OCI-LY7 (cell line): ENCODE measurements at places on chromosomes 12 and 14. TPM values are rescaled to one million over a fixed set of nuclear protein-coding genes. Genes with fewer than 3 reads are reported as not detected.

DNA sequence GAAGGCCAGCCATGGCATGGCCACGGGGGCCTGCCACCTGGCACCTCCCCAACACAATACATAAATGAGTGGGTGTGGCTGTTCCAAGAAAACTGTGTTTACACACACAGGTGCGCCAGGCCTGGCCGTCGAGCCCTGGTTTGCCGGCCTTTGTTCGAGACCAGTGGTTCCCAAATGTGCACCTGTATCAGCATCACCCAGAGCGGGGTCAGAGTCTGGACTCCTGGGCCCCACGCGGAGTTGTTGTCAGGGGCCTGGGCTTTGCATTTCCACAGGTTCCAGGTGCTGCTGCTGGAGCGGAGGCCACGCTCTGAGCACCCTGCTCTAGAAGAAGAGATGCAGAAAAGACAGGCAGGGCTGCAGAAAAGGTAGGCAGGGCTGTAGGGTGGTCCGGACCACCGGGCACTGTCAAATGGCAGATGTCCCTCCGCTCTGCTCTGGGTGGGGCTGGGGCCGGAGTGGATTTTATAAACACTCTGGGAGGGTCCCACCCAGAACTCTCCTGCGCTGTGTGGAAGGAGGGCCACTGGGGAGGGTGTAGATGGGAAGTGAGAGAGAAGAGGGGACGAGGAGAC, 4.2 kb upstream of the ASPG start:
- DNase-seq = no peak

- DNase-seq = no peak
Measured at GRCh38 chr14:50039734-50040400, 76.5 kb downstream of the VCPKMT start.

GRCh38 chr12:122474324-122474716, 26.4 kb downstream of the ZCCHC8 start:
- no peak for DNase-seq

DNA sequence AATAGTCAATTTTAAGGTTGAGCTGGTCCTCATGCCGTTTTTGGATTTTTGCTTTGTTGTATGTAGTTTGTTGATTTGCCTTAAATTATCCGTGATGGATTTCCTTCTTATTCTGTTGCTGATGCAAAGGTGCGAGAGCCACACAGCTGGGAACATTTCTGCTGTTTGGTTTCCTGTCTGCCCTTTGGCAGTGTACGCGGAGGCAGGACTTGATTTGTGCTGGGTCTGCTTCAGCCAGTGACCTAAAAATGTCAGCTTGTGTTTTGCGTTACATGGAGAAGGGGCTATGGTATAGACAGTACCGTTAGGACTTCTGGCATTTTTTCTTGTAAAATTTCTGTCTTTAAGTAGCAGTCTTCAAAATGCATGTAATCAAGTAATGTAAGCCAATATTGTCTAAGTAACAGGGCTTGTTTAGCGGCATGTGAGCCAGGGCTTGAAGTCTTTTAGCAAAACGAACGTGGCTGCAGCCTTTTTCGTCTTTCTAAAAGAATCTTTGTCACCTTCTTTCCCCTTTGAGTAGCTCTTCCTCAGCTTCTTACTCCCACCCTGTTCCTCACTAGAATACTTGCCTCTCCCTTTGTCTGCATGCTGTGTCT, 18.2 kb upstream of the RD3L start:
- no peak for DNase-seq

Gene SERPINA3
- total RNA-seq = not detected in 2 replicates

- DNase-seq = no peak
Measured at GRCh38 chr14:63164108-63164683, 40.0 kb upstream of the RHOJ start.

DNA sequence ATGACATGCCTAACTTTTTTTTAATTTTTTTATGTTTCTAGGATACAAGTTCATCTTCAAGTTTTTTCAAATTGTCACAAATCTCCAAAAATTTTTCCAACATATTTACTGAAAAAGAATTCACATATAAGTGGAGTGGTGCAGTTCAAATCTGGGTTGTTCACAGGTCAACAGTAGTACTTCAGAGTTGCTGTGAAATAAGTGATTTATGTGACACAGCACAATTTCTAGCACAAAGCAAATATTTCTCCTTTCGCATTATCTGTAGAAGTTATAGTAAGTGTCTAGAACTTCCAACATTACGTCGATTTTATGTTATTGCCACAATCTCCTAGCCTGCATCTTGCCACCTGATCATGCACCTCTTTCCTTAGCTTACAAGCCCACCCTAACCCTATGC, 9.7 kb upstream of the KRT2 start:
- DNase-seq = no peak

- DNase-seq = no peak
Measured at GRCh38 chr14:103118018-103118662, 5.1 kb upstream of the TNFAIP2 start.

Gene WNT5B
- 0.86 and 2.6 TPM in 2 replicates for total RNA-seq

Gene PLA2G1B
- total RNA-seq = not detected in 2 replicates

Gene DPY19L2
- total RNA-seq = 0.32 and 1.1 TPM in 2 replicates

DNA sequence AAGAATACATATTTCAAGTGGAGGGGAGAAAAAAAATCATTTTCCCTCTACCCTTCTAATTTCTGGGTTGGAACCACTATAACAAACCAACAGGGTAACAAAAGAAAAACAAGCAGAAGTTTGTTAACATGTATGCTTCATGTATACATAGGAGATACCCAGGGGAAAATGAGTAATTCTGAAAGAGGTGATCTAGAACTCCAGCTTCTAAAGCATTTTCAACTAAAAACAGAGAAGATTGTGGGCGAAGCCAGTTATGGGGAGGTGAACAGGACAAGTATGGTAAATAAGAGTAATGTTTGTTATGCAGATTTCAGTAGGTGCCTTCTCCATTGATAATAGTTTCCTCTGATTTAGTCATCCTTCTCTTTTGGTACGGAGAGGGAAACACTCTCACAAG, 16.7 kb downstream of the FNTB start:
- DNase-seq = no peak

- no peak for DNase-seq
Measured at GRCh38 chr14:61193476-61193875, 87.7 kb downstream of the TMEM30B start.

- no peak for DNase-seq
Measured at GRCh38 chr12:3933074-3933818, 60.0 kb upstream of the PARP11 start.

GRCh38 chr14:33414041-33414440, 475.4 kb downstream of the NPAS3 start:
- DNase-seq = no peak

- DNase-seq = no peak
Measured at GRCh38 chr14:94466706-94467370, 9.2 kb downstream of the SERPINA9 start.

- no peak for DNase-seq
Measured at GRCh38 chr14:24054646-24055045, 2.8 kb downstream of the CARMIL3 start.

GRCh38 chr12:61362037-61362436, 898.2 kb upstream of the USP15 start:
- DNase-seq = no peak

Gene TAS2R14
- total RNA-seq = 2.4 and 2.8 TPM in 2 replicates

DNA sequence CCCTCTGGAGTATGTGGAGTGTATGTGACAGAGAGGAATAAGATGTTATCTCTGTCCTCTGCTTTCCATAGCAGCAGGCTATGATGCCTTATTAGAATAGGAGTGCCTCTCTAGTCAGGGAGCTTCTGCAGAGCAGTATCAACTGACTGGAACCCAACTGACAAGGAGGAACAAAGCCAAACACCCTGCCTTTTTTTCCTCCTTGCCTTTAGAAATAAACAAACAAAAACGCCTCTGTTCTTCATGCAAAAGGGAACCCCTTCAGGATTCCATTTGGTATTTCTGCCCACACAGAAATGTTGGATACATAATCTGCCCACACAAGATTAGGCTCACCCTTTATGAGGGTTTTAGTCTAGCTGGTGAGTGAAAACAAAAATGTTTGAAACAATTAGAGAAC, 50.3 kb downstream of the VRK1 start:
- no peak for DNase-seq

GRCh38 chr12:119479121-119479561, 114.4 kb upstream of the TMEM233 start:
- no peak for DNase-seq

DNA sequence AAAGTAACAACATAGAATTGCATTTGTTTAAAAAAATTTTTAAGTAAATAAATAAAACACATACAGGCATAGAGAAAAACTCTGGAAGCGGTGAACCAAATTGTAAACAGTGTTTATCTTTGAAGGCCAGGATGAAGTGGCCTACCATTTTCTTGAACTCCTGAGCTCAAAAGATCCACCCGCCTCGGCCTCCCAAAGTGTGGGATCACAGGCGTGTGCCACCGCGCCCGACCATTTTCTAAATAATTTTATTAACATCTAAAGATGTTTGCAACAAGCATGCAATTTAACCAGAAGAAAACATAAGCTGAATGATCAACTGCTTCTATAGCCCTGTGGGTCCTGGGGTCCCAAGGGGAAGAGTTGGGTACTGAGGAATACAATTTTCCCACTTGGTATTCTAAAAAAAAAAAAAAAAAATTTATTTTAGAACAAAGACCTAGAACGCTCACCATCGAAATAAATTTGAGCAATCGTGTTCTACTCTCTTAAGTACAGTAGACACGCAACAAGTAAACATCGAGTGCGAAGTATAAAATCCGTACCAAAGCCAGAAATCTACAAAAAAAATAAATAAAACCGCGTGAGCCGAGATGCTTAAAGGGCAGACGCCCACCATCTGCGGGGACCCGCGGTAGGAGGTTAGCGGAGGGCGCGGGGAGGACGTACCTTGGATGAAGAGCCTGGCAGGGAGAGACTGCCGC, 484 bp downstream of the MIS18BP1 start:
- DNase-seq = peak; percentile 43

DNA sequence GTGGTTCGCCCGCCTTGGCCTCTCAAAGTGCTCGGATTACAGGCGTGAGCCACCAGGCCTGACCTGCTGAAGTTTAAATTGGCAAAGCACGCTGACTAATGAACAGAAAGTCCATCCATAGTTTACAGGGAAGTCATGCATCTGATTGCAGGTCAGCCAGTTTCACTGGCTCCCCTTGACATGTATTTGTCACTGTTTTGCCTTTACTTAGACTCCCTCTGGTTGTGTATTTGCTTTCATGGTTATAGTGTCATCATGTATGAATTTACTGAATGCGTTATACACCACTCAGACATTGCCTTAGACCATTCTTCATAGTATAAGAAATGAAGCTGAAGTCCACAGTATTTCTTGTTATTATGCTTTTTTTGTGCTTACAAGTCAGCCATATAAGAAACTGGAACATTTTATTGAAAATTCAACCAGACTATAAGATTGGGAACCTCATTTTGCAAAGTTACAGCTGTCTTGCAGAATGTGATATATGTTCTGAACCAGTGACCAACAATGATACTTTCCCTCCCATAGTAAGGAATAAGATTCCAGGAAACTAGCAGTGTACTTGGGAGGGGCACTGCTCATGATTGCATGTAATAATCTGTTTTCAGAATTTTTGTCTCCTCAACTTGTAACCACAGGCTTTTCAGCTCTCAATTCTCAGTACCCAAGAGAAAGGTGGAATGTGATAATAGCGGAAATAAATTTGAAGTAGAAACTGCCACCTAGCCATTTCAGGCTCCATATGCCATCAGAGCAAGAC, 51.9 kb upstream of the ATF7IP start:
- DNase-seq = no peak

DNA sequence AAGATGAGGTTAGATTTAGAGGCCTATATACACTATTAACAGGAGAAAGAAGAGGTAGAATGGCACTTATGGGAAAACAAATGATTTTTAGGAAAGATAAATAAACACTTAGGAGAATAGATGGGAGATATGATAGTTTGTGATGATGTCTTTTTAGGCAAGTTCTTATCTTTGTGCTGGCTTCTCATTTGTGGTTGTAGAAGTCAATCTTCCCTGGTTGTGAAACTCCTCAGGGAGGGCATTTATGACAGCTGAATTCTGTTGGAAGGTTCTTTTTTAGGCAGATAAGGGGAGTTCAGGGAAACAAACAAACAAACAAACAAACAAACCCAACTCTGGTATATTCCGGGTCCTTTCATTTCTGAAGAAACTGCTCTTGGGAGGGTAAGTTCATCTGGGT, 311.8 kb downstream of the AEBP2 start:
- no peak for DNase-seq

- DNase-seq = peak; percentile 38
Measured at GRCh38 chr14:93543766-93544165, 113.0 kb downstream of the UNC79 start.

- DNase-seq = no peak
Measured at GRCh38 chr12:111458546-111459172, 52.9 kb downstream of the SH2B3 start.

DNA sequence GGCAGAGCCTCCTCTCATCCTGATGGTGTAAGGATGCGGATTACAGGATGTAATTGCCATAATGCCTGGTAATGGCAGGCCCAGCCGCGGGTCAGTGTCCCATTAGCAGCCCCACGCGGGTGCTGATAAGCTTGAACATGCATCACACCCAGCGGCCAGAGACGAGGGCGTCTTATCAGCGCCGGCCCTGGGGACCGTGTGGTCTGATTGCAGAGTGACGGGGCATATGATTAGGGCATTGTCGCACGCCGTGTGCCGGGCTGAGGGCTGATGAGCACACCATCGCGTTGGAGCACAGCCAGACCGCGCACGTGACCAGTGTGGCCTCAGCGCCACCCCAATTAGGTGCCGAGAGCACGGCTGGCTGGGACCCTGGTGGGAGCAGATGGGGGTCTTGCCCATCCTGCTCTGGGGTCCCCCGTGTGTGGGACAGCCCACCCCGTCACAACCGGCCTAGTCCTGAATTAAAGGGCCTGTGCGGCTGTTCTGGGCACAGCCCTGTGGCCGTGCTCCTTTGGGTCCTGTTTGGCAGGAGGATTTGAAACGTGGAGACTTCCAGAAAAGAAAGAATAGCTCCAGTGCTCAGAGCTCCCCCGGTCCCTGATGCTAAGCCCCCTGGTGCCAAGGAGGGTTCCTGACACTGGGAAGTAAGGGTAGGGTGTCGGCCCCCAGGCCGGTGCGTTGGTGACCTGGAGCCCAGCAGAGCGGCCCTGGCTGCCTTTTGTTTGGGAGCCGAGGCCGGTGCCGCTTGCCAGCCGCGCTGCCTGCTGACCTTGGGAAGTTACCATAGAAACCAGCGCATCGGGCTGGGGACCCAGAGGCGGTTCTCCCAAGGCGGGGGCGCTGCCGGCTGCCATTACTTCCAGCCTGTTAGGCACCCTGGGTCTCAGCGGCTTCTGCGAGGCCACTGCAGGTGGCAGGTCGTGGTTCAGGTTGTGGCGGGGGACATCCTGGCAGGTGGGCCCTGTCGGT, 20.7 kb downstream of the KIF26A start:
- no peak for DNase-seq

DNA sequence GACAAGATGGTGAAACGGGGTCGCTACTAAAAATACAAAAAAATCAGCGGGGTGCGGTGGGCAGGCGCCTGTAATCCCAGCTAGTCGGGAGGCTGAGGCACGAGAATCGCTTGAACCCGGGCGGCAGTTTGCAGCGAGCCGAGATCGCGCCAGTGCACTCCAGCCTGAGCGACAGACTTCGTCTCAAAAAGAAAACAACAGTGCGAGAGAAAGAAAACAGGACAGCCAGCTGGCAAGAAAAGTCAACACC, 633 bp upstream of the RNU4-2 start:
- no peak for DNase-seq

- DNase-seq = no peak
Measured at GRCh38 chr12:111411185-111411764, 5.6 kb downstream of the SH2B3 start.
